Right renal pelvis (tissue), 4 donors: ENCODE measurements at places on chromosomes 6 and 20.

- no peak for DNase-seq
Observed at GRCh38 chr6:7138921-7139358, 31.2 kb downstream of the RREB1 start.

DNA sequence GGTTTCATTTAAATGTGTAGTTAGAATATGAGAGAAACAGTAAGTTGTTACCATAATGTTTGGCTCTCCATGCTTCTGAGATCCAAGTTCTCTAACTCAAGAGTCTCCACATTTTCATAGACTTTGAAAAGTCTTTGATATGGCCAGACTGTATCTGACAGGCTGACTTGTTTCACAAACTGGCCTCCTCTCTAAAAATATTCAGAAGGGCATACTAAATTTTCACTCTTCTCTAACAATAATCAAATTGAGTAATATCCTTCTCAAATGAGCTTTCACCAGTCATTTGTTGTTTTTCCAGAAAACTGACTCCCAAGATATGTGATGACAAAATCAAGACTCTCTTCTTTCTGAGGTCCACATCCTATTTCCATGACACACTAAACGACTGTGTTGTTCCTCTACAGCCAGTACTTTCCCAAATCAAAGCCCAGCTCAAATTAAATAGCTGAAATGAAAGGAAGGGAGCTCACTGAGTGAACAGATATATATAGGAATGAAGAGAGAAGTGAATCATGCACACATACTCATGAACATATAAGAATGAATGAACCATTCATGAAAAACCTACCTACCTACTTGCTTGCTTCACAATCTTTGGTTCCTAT lies 15.1 kb downstream of the HIVEP2 start:
- DNase-seq: no peak

GRCh38 chr20:22063753-22064152 lies 358.3 kb downstream of the PAX1 start:
- no peak for DNase-seq

DNA sequence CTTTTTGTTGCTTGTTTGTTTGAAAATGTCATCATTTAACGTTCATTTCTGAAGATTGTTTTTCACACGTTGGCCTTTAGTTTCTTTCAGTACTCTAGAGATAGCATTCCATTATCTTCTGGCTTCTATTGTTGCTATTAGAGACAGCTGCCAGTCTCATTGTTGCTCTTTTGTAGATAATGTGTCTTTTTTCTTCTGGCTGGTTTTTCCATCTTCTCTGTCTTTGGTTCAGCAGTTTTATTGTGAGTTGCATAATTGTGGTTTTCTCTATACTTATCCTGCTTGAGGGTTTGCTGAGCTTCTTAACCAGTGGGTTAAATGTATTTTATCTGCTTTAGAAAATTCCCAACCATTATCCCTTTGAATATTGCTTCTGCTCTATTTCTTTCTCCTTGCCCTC lies 23.2 kb upstream of the AIG1 start:
- no peak for DNase-seq

DNA sequence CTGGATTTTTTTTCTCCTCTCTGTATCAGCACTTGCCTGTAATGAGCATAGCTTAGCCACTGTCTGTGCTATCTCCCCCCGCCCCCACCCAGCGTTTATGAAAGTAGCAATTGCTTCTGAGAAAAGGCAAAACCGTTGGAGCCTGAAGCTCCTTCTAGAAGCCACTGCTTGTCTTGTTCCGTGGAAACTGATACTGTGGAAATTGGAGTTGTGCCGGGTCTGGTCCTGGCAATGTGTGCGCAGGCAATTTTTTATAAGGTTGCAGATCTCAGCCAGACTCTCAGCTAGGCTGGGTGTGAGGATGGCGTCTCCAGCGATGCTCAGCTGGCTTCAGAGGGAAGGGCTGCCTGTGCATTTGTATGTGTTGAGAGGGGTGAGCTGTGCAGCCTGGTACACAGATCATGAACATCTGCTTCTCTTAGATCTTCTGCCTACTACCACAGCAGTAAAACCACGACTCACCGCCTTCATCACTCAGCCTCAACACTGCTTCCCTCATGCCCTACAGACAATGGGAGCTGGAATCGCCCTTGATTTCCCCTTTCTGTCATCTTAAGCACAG lies 72.4 kb upstream of the GTSF1L start:
- no peak for DNase-seq

GRCh38 chr6:116456927-116457326 lies 4.2 kb upstream of the CALHM6 start:
- no peak for DNase-seq

DNA sequence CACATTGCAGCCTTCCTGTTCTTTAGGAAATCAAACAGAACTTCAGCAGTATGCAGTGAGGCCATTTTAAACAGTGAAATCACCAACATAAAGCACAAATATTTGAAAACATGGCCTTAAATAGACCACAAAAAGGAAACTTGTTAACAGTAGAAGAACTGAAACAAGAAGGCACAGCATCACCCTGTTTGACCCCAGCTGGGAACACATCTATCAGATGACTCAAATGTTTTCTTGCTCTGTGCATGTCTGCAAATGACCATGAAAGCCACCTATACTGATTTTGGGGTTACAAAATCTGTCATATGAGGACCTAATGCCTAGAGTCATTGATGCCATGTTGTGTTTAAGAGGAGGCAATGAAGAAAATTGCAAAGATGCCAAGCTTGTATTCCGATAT lies 123.8 kb upstream of the ADGRF1 start:
- no peak for DNase-seq

DNA sequence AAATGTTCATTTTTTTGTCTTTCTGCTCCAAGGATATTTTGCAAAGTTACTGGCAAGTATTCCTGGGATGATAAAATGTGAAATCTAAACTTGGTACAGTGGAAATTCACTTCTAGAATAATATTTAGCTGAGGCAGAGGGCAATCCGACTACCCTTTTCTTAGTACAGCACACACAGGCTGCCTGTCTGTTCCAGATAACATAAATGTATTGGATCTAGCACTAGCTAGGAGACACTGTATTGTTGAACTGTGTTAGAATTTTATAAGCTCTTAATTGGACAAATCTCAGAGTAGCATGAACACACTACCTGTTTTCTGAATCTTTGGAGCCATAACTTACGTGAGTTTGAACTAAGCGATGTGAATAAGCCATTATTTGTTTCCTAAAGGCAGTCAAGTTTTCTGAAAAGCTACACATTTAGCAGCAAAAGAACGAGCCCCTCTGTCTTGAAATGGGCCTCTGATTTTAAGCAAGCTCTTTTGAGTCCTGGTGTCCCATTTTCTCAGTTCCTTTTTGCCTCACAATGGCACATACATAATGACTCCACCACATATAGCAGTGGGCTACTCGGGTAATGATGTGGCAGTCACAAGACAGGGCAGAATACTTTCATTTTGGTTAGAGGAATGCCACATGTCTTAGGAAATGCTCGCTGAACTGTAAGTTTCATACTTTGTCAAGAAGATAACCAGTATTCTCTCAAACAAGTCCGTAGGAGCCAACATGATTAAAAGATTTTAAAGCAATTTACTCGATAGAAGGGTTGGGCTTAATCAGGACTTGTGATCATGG lies 116.5 kb upstream of the ESR1 start:
- DNase-seq: no peak

- no peak for DNase-seq
Observed at GRCh38 chr6:69026243-69026642, 391.2 kb downstream of the ADGRB3 start.

DNA sequence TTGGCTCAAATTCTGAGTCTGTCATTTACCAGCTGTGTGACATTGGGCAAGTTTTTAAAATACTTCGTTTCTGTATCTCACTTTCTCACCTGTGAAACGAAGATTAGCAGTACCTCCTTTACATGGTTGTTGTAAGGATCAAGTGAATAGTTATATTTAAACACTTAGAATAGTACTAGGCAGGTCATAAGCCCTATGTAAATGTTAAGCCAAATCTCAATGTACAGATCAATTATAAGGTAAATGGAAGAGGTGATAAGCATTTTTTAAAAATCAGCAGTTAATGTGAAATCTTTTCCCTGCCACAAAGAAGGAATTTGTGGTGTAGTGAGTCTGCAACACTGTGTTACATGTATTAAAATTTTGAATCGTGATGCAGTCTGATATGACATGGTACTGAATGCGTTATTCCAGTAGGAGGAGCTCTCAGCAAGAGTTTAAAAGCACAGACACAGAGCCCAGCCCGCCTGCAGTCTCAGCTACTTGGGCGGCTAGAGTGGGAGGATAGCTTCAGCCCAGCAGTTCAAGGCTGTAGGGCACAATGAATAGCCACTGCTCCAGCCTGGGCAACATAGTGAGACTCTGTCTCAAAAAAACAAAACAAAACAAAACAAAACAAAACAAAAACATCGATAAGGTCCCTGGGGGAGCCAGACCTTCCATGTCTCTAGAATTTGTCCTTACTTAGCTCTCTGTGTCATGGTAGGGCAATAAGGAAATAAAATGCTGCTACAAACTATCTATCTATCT lies 46.0 kb downstream of the GTF2H5 start:
- no peak for DNase-seq

- no peak for DNase-seq
Observed at GRCh38 chr6:135181333-135182070, 394 bp downstream of the MYB start.

- no peak for DNase-seq
Observed at GRCh38 chr6:124885171-124885570, 77.1 kb upstream of the RNF217 start.

DNA sequence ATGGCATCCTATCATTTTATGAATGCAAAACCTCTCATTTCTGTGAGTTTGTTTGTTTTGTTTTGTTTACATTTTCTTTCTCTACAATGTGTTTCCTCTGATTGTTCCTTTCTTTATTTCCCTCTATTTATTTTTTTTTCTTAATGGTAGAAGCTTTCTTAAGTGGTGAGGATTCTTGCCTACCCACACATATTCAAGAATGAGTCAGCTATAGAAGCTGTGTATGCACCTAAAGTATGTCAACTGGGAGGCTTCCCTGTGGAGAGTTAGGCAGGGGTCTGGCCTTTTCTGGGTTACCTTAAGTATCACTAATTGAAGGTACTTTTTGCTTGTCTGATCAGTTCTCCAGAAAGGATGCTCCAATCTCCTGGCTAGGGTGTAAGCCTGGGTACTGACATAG lies 354.0 kb downstream of the ESR1 start:
- DNase-seq: no peak

DNA sequence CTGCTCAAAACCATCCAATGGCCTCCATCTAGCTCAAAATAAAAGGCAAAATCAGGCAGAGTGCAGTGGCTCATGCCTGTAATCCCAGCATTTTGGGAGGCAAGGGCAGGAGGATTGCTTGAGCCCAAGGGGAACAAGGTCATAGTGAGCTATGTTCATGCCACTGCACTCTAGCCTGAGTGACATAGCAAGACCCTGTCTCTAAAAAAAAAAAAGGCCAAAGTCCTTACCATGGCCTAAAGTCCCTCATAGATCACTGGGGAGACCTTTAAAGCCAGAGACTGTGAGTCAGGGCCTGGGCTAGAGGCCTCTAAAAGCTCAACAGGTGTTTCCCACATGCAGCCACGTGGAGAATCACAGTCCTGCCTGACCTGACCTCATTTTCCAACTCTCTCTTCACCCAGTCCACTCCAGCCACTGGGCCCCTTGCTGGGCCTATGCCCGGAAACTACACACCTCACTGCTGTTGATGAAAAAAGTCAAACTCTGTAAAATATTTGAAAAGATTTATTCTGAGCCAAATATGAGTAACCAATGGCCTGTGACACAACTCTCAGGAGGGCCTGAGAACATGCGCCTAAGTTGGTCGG lies 28.2 kb upstream of the TAB2 start:
- no peak for DNase-seq

DNA sequence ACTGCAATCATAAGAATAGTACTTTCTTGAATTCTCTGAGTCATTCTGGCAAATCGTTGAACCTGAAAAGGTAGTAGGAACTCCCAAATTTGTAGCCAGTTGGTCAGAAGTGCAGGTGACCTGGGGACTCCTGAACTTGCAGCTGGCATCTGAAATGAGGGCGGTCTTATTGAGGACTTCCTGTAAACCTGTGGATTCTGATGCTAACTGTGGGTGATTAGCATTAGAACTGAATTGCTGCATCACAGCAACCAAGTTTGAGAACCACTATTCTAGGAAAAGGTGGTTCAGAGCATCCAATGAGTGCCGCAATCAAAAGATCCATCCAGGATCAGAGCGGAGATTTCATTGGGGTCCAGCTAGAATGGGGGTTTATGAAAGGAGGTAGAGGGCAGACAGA lies 50.2 kb upstream of the UTRN start:
- DNase-seq: no peak

- DNase-seq: no peak
Observed at GRCh38 chr6:112252571-112253497, 1.5 kb downstream of the LAMA4 start.

DNA sequence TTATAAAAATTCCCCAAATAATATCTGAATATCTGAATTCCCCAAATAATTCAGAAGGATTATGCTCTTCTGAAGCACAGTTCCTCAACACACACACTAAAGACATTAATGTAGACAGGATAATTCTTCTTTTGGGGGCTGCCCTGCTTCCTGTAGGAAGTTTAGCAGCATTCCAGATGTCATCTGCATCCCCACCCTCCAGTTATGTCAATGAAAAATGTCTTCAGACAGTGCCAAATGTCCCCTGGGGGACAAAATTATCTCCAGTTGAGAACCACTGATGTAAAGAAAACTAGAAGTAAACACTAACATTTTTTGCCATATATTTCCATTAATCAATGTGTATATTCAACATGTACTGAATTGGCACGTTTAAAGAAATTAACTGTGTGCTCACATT lies 25.9 kb upstream of the NAA20 start:
- DNase-seq: no peak

- no peak for DNase-seq
Observed at GRCh38 chr20:821046-821730, 12.3 kb upstream of the FAM110A start.

- no peak for DNase-seq
Observed at GRCh38 chr6:134442073-134442472, 124.2 kb upstream of the SGK1 start.
